ENCODE measurements at places on chromosomes 3 and 15.
A peak's percentile ranks its signal among the peaks of the same experiment; 100 is the strongest.

GRCh38 chr3:183554377-183554776 is 1.1 kb downstream of the KLHL6 start:
- no peaks in the 10 kb centered on the region for H3K27me3 ChIP-seq
- DNase-seq: no peak
- H3K36me3 ChIP-seq: no peaks in the 10 kb centered on the region
- H3K4me3 ChIP-seq: no peak overlapping the region
- H3K4me1 ChIP-seq: no peaks in the 10 kb centered on the region

GRCh38 chr3:53630547-53630946 is 136.1 kb downstream of the CACNA1D start:
- H3K27me3 ChIP-seq: no peaks in the 10 kb centered on the region
- H3K4me1 ChIP-seq: no peaks in the 10 kb centered on the region

GRCh38 chr3:128071771-128072453 is 19.7 kb downstream of the SEC61A1 start:
- peaks cover 15% of the 10 kb centered on the region for H3K4me1 ChIP-seq
- no peaks in the 10 kb centered on the region for H3K27me3 ChIP-seq
- H3K4me3 ChIP-seq: no peak overlapping the region
- H3K27ac ChIP-seq: no peak overlapping the region
- H3K36me3 ChIP-seq: peaks cover 63% of the 10 kb centered on the region

DNA sequence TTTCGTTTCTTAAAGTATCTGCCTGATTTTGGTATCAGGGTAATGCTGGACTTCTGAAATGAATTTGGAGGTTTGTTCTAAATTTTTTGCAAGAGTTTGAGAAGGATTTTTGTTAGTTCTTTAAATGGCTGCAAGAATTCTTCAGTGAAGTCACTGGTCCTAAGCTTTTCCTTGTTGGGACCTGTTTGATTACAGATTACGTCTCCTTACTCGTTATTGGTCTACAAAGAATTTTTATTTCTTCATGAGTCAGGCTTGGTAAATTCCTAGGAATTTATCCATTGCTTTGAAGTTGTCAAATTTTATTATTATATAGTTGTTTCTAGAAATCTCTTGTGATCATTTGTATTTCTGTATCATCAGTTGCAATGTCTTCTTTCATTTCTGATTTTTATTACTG is 196.0 kb downstream of the DPH6 start:
- no peaks in the 10 kb centered on the region for H3K27me3 ChIP-seq
- no peak for DNase-seq
- no peak overlapping the region for H3K4me3 ChIP-seq
- H3K4me1 ChIP-seq: no peaks in the 10 kb centered on the region

DNA sequence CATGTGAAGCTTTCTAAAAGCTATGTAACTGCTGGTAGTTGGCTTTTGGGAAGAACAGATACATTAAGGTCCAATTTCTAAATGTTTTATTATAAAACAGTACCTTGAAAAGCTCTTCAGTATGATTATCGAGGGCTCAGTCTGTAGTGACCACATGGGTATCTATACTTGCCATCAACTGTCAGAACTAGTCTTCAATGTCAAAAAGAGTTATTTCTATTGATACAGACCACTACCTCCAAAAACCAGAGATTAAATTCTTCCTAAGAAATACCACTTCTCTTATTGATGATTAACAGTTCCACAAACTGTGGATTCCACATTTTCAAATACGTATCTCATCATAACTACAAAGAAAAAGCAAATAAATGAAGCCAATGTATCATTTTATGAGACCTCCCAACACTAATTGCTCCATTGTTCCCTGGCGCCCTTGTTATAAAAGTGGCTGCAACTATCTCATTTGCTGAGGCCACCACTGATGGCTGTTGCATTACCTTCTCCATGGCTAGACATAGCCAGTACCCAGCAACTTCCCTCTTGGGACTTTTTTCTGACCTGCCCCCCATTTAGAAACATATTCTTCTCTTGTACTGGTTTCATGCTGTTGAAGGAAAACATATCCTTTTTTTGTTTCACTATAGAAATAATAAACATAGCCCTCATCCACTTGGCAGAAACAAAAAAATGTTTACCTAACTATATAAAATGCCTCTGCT is 33.9 kb upstream of the MBNL1 start:
- no peaks in the 10 kb centered on the region for H3K36me3 ChIP-seq
- no peak overlapping the region for H3K4me3 ChIP-seq
- DNase-seq: no peak
- H3K27ac ChIP-seq: no peak overlapping the region

DNA sequence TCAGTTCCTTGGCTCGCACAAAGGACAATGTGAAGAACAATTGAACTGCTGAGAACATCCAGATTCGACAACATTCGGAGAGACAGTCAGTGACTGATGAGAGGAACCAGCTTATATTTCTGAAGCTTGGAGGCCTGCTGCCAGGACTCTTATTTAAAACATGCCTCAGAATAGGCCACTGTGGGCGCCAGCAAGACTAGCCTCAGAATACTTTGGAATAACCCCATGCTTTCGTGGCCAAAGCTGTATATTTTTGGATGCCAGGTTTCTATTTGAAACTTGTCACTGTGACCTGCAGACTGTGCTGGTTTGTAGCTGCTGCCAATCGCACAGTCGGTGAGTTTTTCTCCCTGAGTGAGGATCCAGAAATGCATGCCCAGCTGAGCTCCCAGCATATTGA is 129.9 kb upstream of the UBE3A start:
- H3K4me3 ChIP-seq: no peak overlapping the region
- H3K4me1 ChIP-seq: peaks cover 61% of the 10 kb centered on the region
- DNase-seq: peak; percentile 83
- H3K36me3 ChIP-seq: no peaks in the 10 kb centered on the region
- peak overlapping the region; percentile 75 for H3K27ac ChIP-seq

- H3K36me3 ChIP-seq: no peaks in the 10 kb centered on the region
- H3K4me1 ChIP-seq: no peaks in the 10 kb centered on the region
- H3K4me3 ChIP-seq: no peak overlapping the region
- no peaks in the 10 kb centered on the region for H3K27me3 ChIP-seq
- DNase-seq: no peak
These were observed 119.5 kb downstream of the LRRN1 start for GRCh38 chr3:3918763-3919162.

GRCh38 chr15:57890351-57890750 is 175.2 kb downstream of the ALDH1A2 start:
- DNase-seq: no peak
- no peaks in the 10 kb centered on the region for H3K4me1 ChIP-seq
- no peak overlapping the region for H3K4me3 ChIP-seq
- H3K27me3 ChIP-seq: no peaks in the 10 kb centered on the region
- no peaks in the 10 kb centered on the region for H3K36me3 ChIP-seq
- no peak overlapping the region for H3K27ac ChIP-seq

- H3K27me3 ChIP-seq: no peaks in the 10 kb centered on the region
- H3K4me3 ChIP-seq: no peak overlapping the region
- DNase-seq: no peak
- H3K36me3 ChIP-seq: peaks cover 24% of the 10 kb centered on the region
These were observed 24.0 kb upstream of the MUC20 start for GRCh38 chr3:195696632-195697278.

DNA sequence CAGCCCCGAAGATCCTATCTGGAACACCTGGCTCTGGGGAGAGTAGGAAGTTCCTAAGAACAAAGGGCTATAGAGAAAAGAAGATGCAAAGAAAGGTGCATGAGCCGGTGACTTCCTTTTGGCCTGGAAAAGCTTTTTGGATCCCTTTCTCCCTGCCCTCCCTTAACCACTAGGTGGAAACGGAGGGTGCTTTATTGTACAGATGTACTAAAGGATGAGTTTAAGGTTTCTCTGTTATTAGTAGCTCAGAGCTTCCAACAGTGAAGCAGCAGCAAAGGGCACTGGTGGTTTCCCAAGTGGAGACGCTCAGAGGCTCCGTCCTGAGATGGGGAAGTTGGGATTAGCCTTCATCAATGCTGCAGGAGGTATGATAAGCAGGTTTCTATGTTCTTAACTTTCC is 5.9 kb upstream of the ADGRG7 start:
- H3K4me3 ChIP-seq: no peak overlapping the region
- no peak overlapping the region for H3K27ac ChIP-seq
- H3K36me3 ChIP-seq: no peaks in the 10 kb centered on the region
- DNase-seq: no peak

DNA sequence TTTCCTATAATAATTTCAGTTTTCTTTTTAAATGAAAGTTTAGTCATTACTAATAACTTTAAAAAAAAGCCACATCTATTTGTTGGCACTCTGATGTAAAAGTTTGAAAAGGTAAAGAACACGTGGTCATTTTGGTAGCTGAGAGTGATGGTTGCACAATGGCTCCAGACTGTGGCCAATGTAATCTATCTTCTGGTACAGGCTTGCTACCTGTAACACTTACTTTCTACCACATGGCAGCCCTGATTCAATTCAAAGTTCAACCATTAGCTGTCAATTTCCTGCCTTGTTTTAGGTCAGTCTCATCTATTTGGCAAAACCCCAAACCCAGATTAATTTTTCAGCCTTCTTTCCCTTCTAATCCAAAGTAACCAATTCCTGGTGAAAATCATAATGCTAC is 126.1 kb downstream of the TUSC7 start:
- no peak overlapping the region for H3K27ac ChIP-seq
- DNase-seq: no peak
- H3K27me3 ChIP-seq: no peaks in the 10 kb centered on the region
- H3K4me3 ChIP-seq: no peak overlapping the region
- no peaks in the 10 kb centered on the region for H3K4me1 ChIP-seq
- no peaks in the 10 kb centered on the region for H3K36me3 ChIP-seq

DNA sequence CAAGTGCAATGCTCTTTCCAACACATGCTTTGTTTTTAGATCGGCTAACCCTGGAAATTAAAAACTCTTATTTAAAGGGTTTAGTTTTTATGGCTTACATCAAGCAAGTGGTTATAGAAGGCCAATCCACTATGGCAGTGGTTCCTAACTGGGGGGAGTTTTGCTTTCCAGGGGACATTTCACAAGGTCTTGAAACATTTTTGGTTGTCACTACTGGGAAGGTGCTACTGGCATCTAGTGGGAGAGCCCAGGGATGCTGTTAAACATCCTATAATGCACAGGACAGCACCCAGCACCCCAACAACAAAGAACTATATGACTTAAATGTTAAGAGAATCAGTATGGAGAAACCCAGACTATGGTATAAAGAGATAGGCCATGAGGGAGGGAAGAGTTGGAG is 439.0 kb downstream of the NTRK3 start:
- H3K4me1 ChIP-seq: no peaks in the 10 kb centered on the region
- DNase-seq: no peak
- no peaks in the 10 kb centered on the region for H3K27me3 ChIP-seq
- no peaks in the 10 kb centered on the region for H3K36me3 ChIP-seq

GRCh38 chr15:33136353-33136752 is 58.2 kb downstream of the FMN1 start:
- H3K4me1 ChIP-seq: no peaks in the 10 kb centered on the region
- no peaks in the 10 kb centered on the region for H3K36me3 ChIP-seq
- H3K27me3 ChIP-seq: no peaks in the 10 kb centered on the region
- DNase-seq: no peak

- no peak for DNase-seq
- H3K4me1 ChIP-seq: peaks cover 10% of the 10 kb centered on the region
- H3K4me3 ChIP-seq: no peak overlapping the region
- H3K36me3 ChIP-seq: no peaks in the 10 kb centered on the region
- H3K27me3 ChIP-seq: no peaks in the 10 kb centered on the region
- peak overlapping the region; percentile 40 for H3K27ac ChIP-seq
These were observed 67.2 kb downstream of the ST6GAL1 start for GRCh38 chr3:186997473-186997939.

DNA sequence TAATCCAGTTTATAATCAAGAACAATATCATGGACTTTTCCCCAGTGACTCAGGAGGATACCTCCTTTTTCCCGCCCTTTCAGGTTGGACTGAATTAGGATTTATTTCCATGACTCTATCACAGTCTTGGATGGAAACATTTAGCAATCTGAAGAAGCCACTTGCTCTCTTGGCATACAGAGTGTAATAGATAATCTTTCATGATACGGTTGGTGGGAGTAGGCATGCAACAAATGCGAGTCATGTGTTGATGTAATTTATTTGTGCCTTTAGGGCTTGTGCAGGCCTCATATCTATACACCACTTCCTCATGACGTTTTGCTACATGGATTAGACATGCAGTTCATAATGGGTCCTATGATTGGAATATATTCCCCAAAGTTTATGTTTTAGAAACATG is 54.2 kb upstream of the MCTP2 start:
- no peak overlapping the region for H3K27ac ChIP-seq
- no peak overlapping the region for H3K4me3 ChIP-seq

- peaks cover 15% of the 10 kb centered on the region for H3K36me3 ChIP-seq
- H3K27ac ChIP-seq: no peak overlapping the region
- no peak for DNase-seq
- H3K4me1 ChIP-seq: no peaks in the 10 kb centered on the region
These were observed 144.6 kb downstream of the THSD4 start for GRCh38 chr15:71259866-71260265.

DNA sequence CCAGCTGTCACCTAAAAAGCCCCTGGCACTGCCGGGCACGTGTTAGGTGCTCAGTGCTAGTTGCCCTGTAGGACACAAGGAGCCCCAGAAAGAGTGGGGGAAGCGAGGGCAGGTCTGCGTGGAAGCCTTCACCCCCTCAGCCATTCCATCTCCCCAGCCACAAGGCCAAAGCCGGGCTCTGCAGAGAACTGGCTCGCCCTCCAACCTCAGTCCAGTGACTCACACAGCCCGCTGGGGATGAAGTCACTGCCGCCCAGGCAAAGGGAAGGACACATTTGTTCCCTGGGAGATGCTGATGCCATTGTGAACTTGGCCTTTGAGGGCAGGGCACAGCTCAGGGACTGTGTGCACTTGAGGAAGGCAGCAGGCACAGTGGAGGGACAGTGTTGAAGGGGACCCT is 48.1 kb downstream of the IQSEC1 start:
- H3K4me3 ChIP-seq: no peak overlapping the region
- peak overlapping the region; percentile 77 for H3K27ac ChIP-seq
- H3K4me1 ChIP-seq: peaks cover 33% of the 10 kb centered on the region
- H3K36me3 ChIP-seq: no peaks in the 10 kb centered on the region
- DNase-seq: peak; percentile 88
- no peaks in the 10 kb centered on the region for H3K27me3 ChIP-seq

DNA sequence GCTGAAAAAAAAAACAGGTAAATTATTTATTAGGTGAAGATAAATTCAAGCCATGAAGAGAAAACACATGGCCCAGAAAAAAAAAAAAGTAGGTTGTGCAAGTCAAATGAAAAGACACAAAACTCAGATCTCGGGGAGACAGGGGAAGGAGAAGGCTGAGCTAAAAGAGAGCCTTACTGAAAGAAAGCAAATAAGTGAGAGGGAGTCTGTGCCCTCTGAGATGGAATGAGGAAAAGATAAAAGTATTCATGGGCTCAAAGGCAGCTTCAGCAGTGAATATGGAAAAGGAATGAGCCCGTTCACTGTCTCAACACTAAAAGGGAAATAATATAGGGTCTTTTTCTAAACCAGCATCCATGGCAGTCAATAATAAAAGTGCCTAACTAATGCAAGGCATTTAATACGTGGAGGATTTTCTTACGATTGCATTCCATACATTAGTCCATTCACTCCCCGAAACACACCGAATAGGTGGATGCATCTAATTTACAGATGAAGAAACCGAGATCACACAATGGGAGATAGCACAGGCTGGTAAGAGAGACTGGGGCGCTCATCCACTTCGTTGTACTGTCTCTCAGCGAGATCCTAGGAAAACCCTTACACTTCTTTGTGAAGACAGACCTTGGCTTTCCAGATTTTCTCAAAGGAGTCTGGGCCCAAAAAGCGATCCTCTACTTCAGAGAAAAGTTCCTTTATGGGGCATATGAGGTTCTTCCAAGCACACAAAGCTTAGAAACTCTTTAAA is 1.1 kb downstream of the TFDP2 start:
- DNase-seq: no peak
- no peaks in the 10 kb centered on the region for H3K4me1 ChIP-seq
- H3K27ac ChIP-seq: peak overlapping the region; percentile 94

All from ascending aorta (tissue), 2 donors.